ENCODE measurements at places on chromosomes 5 and 9.

GRCh38 chr5:32320576-32320975 lies 7.8 kb upstream of the MTMR12 start:
- no peak for DNase-seq

DNA sequence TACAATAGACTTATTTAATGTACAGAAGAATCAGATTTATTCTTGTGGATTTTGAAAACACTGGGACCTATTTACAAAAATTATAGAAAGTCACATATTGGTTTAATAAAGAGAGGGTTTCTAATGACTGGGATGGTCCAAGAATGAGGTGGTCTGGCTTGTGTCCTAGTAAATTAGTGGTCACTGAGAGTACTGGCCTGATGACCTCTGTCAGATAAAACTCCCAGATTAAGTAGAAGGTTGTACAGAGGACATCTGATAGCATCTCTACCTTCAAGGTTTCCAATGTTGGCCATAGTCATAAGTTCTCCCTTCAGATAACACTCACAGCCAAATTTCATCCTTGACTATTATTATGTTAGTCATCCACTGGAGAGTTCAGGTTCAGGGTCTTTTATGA lies 692.9 kb downstream of the MTRR start:
- no peak for DNase-seq

DNA sequence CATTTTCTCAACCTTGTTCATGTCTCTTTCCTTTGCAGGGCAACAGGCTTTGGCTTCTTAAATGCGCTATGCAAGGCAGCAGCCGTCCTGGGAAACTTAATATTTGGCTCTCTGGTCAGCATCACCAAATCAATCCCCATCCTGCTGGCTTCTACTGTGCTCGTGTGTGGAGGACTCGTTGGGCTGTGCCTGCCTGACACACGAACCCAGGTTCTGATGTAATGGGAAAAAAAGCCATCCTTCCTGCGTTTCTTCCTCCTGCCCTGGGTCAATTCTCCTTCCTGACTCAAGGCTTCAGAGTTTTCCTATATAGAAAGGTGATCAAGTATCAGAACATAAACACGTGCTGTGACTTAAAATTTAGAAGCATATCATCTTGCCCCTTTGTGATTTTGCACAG lies 77.8 kb upstream of the IQGAP2 start:
- DNase-seq, result no peak

DNA sequence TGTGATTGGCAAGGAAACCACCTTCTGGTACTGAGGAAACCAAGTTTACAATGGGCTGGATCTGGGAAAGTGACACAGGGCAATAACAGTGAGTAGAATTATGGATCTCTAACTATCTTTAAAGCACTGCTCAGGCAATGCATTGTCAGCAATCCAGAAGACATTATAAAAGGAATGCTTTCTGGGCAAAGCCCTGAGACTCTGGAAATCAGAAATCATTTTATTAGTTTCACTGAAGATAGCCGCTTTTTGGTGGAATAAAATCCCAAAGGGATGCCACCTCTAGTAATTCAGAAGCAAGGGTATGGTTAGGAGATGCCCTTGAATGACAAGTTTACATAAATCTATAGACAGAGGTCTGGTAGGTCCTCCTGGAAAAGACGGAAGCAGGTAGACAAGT lies 211.1 kb downstream of the DMRT2 start:
- DNase-seq, result no peak

DNA sequence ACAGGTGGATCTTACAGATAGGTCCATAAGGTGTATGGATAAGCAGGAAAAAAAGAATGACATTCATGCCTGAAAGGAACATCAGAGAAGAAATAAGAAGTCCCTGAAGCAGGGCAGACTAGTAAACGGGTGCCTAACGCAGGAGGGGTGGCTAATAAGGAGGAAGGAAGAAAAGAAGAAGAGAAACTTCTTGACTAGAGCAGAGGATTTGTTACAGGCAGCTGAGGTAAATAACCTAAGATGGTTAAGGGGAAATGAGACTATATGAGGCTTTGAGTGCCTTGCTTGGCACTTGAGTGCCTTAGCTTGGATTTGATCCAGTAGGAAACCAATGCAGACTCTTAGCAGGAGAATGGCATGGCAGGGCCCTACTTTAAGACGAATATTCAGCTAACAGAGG lies 313.5 kb upstream of the PDE4D start:
- DNase-seq, result no peak

GRCh38 chr5:69010476-69010875 lies 83.3 kb upstream of the SLC30A5 start:
- DNase-seq, result no peak

DNA sequence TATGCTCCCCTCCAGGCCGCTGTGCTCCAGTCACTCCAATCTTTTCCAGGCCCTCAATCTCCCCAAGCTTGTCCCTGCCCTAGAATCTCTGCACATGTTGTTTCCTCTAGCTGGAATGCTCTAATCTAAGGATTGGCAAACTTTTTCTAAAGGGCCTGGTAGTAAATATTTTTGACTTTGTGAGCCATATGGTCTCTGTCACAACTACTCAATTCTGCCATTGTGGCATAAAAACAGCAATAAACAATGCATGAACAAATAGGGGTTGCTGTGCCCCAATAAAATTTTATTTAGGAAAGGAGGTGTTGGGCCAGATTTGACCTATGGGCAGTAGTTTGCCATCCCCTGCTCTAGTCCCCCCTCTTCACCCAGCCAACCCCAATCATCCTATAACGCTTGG lies 150.5 kb upstream of the LRRTM2 start:
- no peak for DNase-seq

DNA sequence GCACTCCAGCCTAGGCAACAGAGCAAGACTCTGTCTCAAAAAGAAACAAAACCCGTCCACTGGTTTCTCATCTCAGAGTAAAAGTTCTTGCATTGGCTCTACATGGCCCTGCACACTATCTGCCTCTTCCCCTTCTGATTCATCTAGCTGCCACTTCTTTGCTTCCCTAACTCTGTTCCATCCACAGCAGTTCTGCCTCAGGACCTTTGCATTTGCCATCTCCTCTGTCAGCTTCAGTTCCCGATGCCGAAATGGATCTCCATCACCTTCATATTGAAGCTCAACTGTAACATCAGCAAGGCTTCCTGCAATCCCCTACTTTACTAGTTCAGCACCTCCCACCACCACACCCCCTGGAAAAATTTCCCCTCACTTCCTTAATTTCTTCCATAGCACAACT lies 1.2 kb upstream of the PIGO start:
- DNase-seq, result no peak

GRCh38 chr9:2053883-2054845 lies 39.0 kb downstream of the SMARCA2 start:
- peak; percentile 28 for DNase-seq

- no peak for DNase-seq
These were observed 424.0 kb downstream of the SH3GL2 start for GRCh38 chr9:18002718-18003438.

DNA sequence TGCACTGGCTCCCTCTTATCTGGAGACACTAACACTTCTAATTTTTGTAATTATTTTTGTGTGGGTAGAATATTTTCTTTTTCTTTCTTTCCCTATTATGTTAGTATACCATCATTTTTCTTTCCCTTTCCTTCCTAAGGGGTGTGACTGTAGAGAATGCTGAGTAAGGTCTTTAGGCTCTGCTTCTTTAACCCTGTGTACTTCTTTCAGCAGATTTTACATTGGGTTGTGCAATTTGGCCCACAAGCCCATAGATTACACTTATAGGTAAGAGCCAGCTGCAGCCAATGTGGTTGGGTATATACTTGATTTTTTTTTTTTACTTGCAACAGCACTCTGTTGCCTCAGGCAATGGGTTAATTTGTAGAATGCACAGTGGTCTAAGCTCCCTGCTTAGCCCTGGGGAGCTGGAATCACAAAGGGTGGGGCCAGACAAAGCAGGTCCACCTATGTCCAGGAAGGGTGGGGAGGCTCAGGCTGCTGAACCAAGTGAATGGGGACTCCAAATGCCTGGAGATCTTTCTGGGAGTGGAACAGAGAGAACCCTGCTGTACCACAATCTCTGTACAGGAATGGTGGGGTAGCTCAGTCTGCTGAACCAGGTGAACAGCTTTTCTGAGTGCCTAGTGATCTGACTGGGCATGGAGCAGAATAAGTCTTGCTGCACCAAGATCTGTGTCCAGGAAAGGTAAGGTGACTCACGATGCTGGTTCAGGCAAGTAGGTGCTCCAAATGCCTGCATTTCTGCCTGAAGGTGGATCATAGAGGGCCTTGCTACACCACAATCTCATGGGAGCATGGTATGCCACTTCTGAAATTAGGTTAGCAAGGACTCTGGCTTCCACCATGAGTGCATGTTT lies 64.9 kb downstream of the SLC25A46 start:
- DNase-seq, result no peak

DNA sequence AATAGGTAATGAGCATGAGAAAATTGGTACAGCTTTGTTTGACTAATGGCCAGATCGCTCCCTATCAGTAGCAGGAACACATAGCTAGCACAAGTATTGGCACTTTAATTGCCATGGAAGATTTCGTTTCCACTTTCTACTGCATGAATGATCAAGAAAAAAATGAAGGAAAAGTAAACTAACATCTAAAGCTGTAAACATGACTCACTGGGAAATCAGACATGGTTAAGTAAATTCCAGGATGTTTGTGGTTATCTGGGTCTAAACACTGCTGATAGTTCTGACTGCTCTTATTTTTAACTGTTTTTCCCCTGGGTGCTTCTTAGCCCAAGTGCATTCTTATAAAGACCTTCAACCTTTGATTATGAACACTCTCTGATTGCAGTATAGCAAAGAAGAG lies 388.9 kb downstream of the NR2F1-AS1 start:
- no peak for DNase-seq

- no peak for DNase-seq
These were observed 23.6 kb upstream of the PDE4D start for GRCh38 chr5:59917121-59917520.

DNA sequence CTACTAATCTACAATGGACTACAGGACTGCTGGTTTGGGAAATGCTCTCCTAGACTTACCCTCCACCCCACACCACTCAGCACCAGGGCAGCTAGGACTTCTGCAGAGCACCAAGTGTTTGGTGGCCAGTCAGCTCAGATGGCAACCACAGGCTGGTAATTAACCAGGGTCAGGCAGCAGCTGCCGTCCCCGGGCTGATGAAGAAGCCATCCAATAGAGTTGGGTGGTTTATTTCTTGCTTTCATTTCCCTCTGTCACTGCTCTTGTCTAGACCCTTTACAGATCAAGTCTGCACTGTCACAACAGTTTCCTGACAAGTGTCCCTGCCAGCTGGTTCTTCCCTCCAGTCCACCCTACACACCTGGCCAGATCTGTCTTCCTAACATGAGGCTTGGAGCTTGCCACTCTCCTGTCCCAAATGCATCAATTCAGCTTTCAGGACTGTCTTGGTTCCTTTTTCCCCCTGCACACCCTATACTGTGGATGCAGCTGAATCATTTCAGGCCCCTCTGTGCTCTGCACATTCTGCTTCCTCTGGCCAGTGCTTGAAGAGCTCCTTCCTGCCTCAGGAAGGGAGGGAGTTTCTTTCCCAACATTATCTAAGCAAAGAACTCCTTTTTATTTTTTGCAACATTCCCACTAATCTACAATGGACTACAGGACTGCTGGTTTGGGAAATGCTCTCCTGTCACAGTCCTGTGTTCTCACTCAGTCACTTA lies 30.2 kb upstream of the HSPA9 start:
- DNase-seq, result no peak

- DNase-seq, result peak; percentile 39
These were observed 28.0 kb upstream of the ADAM19 start for GRCh38 chr5:157603333-157604190.

DNA sequence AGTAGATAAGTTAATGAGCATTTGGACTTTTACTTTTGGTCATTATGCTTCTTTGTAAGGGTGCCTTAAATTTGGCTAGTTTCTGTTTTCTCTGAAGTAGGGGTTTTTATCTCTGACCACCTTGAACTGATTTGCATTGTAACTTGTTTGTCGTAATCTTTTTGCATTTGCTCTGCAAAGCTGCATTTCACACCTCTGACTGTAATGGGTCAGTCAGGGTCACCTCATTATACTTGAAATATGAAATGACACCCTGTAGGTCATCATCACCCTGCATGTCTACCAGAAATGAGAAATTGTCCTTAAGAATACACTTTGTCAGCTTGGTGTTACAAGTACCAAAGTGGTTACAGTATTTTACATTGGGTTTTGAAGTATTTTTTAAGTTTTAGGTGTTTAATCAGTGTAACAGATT lies 74.0 kb downstream of the KCNN2 start:
- no peak for DNase-seq

- DNase-seq, result no peak
These were observed 39.5 kb downstream of the PDE8B start for GRCh38 chr5:77250021-77250420.

DNA sequence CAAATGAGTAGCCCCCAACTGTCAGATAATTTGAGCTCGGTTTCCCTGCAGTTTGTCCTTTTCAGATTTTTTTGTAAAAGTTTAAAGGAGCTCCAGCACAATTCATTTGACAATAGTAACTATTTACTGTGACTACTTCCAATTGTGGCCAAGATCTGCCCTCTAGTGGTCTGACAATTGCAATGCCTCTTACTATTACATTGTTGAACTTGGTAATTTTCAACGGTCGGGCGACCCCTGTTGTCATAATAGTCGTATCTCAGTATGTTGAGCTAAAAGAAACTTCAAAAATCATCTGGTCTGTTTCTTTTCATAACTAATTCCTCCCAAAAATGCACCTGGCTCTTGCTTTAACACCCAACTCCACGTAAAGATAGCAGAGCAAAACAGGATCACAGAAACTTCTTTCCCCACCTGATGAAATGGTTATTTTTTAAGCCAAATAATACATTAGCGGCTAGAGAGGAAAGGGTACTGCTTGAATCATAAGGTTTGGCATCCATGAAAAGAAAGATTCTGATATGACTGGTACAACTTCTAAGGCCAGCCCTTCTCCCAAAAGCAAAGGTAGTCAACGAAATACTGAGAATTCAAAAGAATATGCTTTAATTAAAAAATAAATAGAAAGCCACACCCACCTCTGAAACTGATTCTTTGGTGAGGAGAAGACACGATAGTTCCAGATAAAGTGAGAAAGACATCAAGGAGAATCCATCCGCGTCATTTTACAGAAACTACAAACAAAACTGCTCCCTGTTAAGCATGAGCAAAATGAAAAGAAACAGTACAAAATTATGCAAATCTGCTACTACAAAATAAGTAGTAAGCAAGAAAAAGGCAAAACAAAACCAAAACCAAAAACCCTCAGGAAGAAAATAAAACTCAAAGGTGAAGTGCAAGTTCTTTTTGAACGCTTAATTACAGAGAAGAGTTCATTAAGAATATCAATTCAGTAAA lies 76.9 kb upstream of the HTR4 start:
- DNase-seq, result peak; percentile 49

GRCh38 chr5:5335107-5335506 lies 87.4 kb upstream of the ICE1 start:
- no peak for DNase-seq
